Common myeloid progenitor, CD34-positive (primary cell): ENCODE measurements at places on chromosomes 12 and 14.
A peak's percentile ranks its signal among the peaks of the same experiment; 100 is the strongest.

DNA sequence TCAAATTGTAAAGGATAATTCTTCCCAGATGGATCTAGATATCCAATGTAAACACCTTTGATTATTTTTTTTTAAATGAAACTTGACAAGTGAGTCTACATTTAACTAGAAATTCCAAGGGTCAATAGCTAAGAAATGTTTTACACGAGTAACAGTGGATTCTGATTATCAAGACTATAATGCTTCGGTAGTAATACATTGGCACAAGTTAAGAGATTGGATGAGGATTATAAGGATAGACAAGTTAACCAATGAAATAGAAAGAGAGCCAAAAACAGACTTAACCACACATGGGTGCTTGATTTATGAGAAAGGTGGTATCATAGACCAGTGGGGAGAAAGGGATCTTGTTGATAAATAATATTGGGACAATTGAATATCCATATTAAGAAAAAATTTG is 40.3 kb upstream of the PCED1B start:
- DNase-seq = no peak

GRCh38 chr12:22598141-22598762 is 26.7 kb upstream of the ETNK1 start:
- no peak for DNase-seq

DNA sequence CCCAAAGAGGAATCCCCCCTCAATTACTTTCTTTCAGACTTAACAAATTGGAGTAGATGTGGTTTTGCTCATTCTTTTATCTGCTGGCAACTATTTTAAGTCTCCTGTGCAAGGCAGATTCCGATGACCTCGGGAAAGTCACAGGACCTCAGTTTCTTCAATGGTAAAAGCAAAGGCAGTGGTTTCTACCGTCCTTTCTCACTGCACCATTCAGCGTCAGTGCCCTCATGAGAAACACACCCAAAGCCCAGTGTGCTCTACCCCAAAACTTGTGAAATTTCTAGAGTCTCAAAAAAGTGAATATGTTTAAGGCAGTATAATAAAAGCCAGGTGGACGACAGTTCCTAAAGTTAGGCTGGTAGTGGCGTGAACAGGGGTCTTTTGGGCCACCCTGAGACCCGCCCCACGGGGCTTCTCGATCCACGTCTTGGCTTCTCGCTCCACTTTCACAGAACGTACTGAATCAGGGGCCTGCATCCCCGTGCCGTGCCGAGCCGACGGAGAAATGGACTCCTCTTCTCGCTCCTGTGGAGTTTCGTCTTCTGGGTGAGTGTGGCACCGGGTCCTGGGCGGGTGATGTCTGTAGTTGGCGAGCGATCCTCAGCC is 1.3 kb upstream of the ARHGAP5 start:
- no peak for DNase-seq

- no peak for DNase-seq
Observed at GRCh38 chr12:124752437-124753227, 111.0 kb downstream of the SCARB1 start.

DNA sequence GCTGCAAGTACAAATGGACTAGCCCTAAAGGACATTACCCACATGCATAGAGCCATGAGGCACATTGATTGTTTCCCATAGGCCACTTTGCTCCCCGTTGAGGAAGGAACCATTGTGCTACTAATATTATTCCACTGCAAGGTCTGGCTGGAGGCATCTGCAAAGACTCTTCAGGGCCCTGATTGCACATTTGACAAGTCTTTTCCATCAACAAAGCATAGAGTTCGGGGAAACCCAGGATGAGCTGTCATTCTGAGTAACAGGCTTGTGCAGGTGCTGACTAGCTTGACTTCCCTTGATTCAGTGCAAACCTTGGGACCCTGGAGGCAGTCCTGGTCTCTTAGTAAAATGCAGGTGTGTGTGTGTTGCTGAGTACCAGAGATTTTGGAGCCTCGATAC is 73.8 kb downstream of the SUSD6 start:
- no peak for DNase-seq

DNA sequence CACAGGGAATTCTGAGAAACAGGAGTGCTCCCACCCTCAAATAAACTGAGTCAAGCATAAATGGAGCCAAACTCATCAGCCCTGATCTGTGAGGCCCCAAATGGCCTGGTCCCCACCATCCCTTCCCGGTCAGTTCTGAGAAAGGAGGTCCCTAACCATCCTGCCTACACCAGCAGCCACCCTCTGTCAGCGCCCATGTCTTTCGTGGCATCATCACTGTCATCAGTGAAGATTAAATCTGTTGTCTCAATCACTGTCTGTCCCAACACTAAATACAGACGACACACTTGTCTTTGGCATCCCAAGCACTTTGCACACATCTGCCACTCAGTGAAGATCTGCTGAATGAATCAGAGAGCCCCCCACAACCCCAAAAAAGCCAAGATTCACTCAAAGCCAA is 22.4 kb downstream of the VPS37B start:
- DNase-seq = no peak

GRCh38 chr12:120642826-120643225 is 2.4 kb downstream of the CABP1 start:
- no peak for DNase-seq

DNA sequence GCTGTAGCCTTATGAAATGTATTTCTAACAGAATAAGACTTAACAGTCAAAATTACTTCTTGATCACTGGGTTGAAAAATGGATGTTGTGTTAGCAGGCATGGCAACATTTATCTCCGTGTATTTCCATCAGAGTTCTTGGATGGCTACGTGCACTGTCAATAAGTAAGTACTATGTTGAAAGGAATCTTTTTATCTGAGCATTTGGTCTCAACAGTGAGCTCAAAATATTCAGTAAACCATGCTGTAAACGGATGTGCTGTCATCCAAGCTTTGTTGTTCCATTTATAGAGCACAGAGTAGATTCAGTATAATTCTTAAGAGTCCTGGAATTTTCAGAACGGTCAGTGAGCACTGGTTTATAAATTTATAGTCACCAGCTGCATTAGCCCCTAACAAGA is 15.5 kb downstream of the SCAF11 start:
- no peak for DNase-seq

- no peak for DNase-seq
Observed at GRCh38 chr14:64772397-64772950, 68.2 kb downstream of the PLEKHG3 start.

- peak; percentile 21 for DNase-seq
Observed at GRCh38 chr14:63475761-63476160, 67.4 kb downstream of the PPP2R5E start.

GRCh38 chr12:95088379-95088778 is 15.0 kb upstream of the NR2C1 start:
- no peak for DNase-seq

DNA sequence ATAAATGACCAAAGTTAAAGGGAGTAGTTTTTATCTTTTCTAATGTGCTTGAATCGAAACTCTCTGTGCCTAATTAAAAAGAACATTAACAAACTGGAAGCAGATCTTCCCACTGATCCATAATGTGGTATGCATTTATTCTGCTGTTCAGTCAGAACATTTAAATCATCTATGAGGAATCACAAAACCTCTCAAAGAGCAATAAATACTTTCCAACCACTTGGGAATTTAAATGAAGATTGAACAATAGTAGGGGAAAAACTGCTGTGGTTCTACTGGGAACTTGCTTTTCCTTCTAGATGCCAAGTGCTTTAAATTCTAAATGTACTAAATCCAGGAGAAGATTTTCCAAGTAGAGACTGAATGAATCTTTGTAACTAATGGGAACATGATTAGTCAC is 12.3 kb upstream of the CHPT1 start:
- no peak for DNase-seq

- peak; percentile 92 for DNase-seq
Observed at GRCh38 chr14:22252686-22253085, 336.3 kb downstream of the DAD1 start.

- DNase-seq = no peak
Observed at GRCh38 chr14:34488528-34488927, 26.5 kb upstream of the SPTSSA start.

DNA sequence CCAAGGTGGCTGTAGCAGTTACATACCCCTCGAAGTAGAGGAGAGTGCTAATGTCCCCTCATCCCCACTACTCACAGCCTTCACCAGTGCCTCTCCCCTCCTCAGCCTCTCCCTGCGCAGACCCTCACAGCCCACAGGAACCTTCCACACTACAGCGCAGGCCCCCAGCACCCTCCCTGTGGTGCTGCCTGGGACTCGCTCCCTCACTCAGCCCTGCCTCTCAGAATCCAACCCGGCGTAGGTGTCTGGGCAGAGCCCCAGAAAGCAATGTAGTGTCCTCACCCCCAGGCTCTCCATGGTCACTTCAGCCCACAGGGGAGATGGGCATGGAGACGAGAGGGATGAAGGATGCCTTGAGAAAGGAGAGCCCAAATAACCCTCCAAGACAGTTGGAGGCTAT is 10.9 kb upstream of the ZNF740 start:
- DNase-seq = no peak

- no peak for DNase-seq
Observed at GRCh38 chr12:102609996-102610395, 129.6 kb upstream of the IGF1 start.

- no peak for DNase-seq
Observed at GRCh38 chr12:53768976-53769375, 17.2 kb upstream of the CISTR start.

- DNase-seq = no peak
Observed at GRCh38 chr12:2017546-2018337, 13.5 kb upstream of the DCP1B start.

DNA sequence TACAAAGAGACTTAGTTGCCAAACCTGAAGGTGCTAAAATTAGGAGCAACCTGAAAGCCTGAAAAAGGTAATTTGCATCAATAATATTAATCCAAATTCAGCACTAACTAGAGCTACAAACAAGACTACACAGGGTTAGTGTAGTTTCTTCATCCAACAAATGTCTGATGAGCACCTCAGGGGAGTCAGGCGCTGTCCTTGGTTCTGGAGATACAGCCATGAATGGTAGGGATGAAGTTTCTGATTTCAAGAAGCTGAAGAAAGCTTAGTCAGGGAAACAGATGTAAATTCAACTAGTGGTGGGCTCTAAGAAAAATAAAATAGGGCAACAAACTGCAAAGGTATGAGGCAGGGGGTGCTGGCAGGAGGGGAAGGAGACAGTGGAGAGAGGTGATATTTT is 266.3 kb downstream of the GLT1D1 start:
- DNase-seq = no peak

DNA sequence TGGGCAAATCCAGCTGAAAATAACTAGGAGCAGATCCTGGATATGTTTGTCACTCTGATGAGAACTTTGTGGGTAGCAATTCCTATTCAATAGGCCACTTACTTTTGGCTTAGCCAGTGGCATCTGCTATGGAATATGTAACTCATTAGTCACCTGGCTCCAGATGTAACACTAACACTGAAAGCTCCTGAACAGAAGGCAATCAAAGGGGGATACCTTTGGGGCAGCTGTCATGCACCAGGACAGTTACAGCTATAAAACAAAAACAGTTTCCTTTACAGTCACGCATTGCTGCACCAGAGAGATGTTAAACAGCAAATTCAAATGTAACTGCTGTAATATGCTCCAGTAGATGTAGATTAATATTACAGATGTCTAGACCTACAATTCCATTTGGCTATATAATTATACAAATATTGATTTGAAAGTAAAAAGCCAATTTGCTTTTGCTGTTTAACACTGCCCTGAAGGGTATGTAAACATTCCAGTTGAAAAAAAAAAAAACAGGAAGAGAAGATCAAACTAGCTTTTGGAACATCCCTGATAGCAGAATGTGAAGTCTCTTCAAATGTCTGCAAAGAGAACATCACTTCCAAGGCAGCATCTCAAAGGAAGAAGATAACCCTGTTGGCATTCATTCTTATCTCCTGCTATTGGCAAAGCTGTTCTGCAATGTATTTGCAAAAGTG is 18.4 kb downstream of the RACGAP1 start:
- no peak for DNase-seq

GRCh38 chr14:95877633-95878032 is 1.0 kb downstream of the TUNAR start:
- no peak for DNase-seq

DNA sequence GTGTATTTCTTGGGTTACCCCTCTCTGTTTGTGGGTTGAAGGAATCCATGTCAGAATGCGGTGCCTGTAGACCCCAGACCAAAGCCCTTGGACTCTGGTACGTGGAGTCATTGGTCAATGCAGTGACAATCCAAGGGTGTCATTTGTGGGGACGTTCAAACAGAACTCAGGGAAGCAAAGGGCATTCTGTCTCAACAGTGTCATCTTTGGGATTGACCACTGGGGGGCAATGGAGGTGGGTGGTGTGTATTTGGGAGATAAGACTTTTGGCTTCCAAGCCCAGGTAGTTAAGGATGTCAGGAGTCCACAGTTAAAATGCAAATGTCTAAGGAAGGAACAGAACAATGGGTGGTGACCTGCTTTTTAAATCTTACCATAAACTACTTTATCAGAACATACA is 54.6 kb upstream of the CCDC175 start:
- DNase-seq = peak; percentile 22

DNA sequence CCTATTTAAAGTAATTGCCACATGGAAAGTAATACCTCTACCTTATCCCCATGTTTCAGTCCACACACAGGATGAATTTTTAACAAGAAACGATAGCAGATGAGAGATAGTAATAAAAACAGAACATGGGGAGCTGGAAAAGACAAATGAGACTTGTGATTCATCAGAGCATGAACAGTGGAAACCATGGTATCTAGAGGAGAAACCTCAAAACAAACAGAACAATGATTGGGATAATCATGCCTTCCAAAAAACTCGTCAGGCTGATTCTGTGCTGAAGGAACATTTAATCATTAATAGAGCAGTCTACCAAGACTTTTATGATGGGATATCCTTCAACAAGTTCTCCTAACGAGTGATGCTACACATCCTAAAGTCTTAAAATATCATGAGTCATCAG is 1390.7 kb downstream of the FSCB start:
- no peak for DNase-seq

- no peak for DNase-seq
Observed at GRCh38 chr12:62917926-62918325, 17.0 kb downstream of the PPM1H start.

GRCh38 chr14:92465353-92466055 is 48.1 kb upstream of the RIN3 start:
- DNase-seq = no peak

GRCh38 chr12:64332296-64332695 is 58.3 kb downstream of the C12orf56 start:
- no peak for DNase-seq
